ENCODE measurements at places on chromosomes 5 and 9.

GRCh38 chr5:75588666-75589065 is 22.6 kb upstream of the ANKDD1B start:
- DNase-seq: no peak

- no peak for DNase-seq
Measured at GRCh38 chr5:41127967-41128690, 57.0 kb upstream of the MROH2B start.

- DNase-seq: no peak
Measured at GRCh38 chr5:120936652-120937051, 472.6 kb downstream of the PRR16 start.

DNA sequence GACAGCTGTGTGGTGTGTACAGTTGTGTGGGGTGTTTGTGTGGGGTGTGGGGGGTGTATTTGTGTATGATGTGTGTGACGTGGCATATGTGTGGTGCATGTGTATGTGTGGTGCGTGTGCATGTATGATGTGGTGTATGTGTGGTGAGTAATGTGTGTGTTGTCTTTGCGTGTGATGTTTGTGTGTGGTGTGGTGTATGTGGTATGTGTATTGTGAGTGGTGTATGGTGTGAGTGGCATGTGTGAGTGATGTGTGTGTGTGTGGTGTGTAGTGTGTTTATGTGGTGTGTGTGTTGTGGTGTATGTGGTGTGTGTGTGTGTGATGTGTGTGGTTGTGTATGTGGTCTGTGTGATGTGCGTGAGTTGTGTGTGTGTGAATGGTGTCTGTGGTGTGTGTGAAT is 191.1 kb downstream of the MELK start:
- DNase-seq: no peak

- DNase-seq: no peak
Measured at GRCh38 chr9:123424552-123425225, 68.7 kb downstream of the CRB2 start.

DNA sequence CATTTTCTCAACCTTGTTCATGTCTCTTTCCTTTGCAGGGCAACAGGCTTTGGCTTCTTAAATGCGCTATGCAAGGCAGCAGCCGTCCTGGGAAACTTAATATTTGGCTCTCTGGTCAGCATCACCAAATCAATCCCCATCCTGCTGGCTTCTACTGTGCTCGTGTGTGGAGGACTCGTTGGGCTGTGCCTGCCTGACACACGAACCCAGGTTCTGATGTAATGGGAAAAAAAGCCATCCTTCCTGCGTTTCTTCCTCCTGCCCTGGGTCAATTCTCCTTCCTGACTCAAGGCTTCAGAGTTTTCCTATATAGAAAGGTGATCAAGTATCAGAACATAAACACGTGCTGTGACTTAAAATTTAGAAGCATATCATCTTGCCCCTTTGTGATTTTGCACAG is 77.8 kb upstream of the IQGAP2 start:
- DNase-seq: no peak

DNA sequence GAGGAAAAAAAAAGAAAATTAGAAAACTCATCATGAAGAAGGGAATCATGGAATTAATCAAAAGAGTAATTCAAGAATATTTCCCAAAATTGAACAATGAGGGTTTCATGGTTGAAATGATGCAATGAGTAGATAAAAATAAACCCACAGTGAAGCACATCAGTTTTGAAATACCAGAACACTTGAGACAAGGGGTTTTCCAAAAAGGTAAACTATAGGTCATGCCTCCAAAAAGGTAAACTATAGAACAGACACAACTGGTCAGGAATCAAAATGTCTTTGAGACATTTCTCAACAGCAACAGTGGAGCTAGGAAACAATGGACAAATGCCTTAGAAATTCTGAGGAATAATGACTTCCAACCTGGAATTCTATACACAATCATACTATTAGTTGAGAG is 60.2 kb upstream of the PCSK5 start:
- no peak for DNase-seq

- no peak for DNase-seq
Measured at GRCh38 chr5:116830079-116830478, 255.5 kb upstream of the SEMA6A start.

GRCh38 chr9:133581513-133582343 is 27.5 kb downstream of the FAM163B start:
- no peak for DNase-seq

- DNase-seq: no peak
Measured at GRCh38 chr5:36442352-36442751, 140.7 kb upstream of the RANBP3L start.

GRCh38 chr5:73529081-73529480 is 30.8 kb downstream of the BTF3 start:
- no peak for DNase-seq

DNA sequence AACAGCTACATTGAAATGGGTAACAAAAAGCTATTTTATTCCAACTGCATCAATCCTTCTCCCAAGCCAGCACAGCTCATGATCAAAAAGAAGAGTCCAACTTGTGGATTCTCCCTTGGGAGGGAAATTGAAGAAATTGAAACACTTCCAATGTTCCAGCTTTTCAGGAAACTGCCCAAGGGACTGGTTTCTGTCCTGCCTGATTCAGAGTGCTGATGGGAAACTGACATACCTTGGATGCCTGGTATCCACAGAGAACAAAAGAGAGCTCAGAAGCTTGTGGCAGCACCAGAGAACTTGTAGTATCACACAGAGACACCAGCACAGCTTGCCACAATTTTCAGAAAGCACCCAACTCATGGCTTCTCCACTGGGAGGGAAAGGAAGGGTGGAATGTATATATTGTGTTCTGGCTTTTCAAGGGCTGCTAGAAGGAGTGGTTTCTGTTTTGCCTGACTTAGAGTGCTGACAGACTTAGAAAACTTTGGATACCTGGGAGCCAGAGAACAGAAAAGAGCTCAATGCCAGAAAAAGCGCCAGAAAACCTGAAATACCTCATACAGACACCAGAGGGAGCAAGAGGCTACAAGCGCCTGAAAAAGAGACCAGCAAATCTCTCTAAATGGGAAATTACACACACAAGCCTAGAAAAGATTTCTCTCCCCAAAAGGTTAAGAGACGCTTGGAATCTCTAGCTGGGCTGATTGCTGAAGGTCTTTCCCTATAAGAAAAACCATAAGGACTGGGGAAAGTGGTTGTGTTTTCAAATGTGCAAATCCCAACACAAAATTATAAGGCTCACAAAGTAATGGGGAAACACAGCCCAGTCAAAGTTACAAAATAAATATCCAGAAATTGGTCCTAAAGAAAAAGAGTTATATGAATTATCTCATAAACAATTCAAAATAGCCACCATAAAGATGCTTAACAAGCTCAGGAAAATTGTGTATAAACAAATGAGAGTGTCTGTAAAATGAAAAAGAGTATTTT is 178.8 kb downstream of the SPOCK1 start:
- peak; percentile 35 for DNase-seq

- no peak for DNase-seq
Measured at GRCh38 chr5:14810282-14810681, 61.3 kb downstream of the ANKH start.

GRCh38 chr5:160167624-160168165 is 48.4 kb upstream of the PWWP2A start:
- no peak for DNase-seq

DNA sequence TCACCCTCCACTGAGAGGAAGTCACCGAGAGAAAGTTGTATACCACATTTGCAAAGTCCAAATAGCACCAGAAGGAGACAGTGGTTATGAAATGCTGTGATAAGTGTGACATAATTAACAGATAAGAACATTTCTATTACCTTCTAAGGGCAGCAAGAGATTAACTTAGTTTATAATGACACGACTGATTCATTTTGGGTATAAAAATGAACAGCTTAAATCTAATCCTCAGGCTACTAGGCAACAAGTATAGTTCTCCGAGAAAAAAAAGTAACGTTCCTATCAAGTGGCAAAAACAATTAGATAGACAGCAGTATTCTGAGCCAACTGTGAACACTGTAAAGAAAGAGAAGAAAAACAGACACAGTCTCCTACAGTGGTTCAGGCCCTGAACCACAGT is 431.2 kb upstream of the GRAMD2B start:
- DNase-seq: no peak

- DNase-seq: no peak
Measured at GRCh38 chr5:39040875-39041274, 33.3 kb downstream of the RICTOR start.

All from skin of body (tissue), 3 donors.